Stimulated activated CD4-positive, alpha-beta T cell treated with anti-CD3 and anti-CD28 coated beads, Interleukin-4, amount 100 ng/mL, for 48 hours (primary cell): ENCODE measurements at places on chromosomes 4 and X.

DNA sequence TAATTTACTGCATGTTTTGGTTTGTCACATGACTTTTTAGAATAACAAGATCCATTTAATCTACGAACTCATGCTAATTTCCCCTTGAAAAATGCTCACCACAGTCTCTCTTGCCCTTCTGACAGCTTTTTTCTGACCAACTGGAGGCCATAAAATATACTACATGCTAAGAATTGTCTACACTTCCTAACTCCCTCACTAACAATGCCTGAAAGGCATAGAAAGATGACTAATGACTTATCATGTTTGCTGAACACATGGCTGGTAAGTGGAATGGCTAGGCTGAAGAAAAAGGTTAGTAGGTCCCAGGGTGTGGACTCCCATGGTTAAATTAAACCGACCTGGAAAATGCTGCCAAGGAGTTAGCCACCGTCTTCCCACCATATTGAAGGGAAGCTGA lies 309.9 kb downstream of the SPOCK3 start:
- no peak for DNase-seq

- no peak for DNase-seq
Observed at GRCh38 chr4:52983563-52984303, 121.6 kb downstream of the RASL11B start.

- DNase-seq: no peak
Observed at GRCh38 chr4:176690716-176691115, 102.0 kb downstream of the VEGFC start.

GRCh38 chrX:10697616-10698317 lies 77.4 kb upstream of the MID1 start:
- DNase-seq: no peak

GRCh38 chr4:21778702-21779101 lies 169.9 kb downstream of the KCNIP4 start:
- DNase-seq: no peak

DNA sequence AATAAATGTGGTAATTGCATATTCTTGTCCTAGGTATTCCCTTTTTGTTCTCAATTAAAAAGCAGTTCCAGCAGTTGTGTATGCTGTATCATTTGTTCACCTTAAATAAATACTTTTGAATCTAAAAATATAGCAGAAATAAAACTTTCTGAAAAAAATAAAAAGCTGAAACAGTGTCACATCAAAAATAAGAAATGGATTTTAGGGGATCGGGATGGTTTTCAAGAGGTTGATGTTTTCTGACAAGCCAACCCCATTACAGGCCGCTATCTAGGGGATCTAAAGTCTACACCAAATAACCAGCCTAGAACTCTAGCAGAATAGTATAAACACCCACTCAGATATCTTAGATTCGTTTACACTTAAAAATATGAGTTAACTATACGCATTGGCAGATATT lies 95.4 kb upstream of the MAML3 start:
- no peak for DNase-seq

- DNase-seq: no peak
Observed at GRCh38 chr4:154376486-154376885, 115.1 kb downstream of the DCHS2 start.

- peak; percentile 47 for DNase-seq
Observed at GRCh38 chrX:8743126-8743732, 11.3 kb upstream of the ANOS1 start.

DNA sequence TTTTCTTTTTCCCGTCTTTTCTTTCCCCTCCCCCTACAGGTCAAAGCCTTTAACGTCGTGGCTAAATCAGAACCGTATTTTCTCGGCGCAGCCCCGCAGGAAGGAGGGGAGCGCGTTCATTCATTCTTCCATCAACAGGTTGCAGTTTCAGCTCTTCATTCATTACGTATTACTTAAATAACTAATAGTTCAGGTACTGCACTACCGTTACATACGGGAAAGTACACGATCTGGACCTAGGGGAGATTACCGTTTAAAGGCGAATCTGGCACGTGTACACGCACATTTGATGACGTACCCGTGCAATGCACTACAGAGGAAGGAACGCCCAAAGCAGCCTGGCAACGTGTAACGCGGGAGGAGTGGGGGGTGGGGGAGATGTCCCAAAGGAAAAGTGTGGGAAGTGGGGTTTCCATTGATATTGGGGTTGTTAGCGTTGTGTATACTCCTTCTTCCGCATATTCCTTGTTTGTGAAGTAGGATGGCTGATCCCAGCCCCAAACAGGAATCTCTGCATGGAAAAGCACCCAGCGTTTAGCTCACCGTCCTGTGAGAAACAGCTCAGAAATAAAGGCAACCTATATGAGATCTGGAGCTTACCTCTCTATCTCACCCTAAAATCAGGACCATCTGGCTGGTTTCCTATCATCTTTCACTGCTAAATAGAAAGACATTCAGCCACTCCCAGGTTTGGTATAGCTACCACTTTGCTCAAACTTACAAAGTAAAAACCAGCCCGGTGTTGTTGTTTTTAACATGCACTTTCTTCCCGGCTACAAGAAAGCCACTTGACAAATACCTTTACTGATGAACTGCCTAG lies 585 bp upstream of the SEC24D start:
- peak; percentile 36 for DNase-seq

DNA sequence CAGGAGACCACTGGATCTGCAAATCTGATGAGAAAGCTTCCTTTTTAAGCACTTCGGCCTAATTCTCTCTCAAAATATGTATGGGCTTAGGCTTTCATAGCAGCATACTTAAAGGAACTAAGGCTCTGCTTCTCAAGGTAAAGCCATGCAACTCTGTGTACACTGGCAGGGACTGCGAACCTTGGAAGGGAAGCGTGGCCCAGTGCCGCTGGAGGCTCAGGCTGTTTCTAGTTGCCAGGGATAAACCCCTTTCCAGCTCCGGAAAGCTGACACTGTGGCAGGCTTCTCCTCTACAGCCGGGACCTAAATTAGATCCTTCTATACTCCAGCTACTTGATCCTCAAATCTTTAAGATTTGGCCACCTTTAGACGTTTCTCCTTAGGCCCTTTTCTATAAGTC lies 1091.3 kb upstream of the TENM3 start:
- DNase-seq: no peak

DNA sequence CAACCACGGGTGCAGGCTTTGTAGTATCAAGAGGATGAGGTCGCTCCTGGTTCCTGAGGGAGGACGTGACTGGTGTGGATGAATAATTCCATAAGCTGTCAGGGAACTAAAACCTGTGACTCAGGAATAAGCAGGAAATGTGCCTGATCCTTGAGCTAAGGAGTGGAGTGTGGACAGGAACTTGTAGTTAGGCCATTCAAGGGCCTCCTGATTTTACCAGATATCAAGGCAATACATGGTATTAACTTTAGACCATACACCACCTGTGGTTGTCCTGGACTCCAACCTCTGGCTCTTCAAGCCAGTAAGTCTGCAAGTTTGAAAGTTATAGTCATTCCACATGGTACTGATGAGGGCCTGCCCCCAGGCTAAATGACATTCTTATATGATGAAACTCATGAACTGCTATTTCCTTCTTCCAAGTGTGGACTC lies 12.1 kb upstream of the ING2 start:
- no peak for DNase-seq
